ENCODE measurements at places on chromosomes 6 and 20.

DNA sequence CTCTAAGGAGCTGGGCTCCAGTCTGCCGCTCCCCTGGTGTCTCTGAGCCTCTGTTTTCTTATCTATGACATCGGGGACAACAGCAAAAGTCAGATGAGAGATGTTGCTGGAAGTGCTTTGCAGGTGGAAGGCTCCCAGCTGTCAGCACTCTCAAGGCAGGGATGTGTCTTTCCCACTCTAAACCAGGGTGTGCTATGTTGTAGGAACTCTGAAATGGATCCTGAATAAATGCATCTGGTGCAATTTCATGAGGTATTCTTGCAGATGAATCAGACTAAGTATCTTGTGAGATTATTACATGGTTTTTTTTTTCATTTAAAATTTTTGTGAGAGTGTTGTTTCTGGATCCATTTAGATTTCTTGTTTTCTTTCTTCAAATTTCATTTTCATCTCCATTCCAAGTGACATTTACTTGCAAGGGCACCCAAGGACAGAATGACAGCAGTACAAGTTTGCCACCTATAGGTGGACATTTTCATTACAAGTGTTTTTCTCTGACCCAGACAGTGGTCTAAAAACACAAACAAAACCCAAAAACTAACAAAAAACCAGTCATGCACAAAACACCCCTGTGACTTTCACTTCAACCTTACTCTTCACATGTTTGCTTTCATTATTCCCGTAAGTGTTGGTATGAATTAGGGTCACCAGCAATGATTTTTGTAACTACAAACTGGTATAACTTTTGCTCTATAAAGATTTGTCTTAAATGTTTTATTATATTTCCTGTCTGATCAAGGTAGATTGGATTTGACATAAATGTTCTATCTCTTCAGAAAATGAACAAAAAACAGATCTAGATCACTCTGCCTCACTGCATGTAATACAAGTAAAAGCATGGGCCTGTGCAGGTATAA, 14.7 kb upstream of the SIM1 start:
- no peak for DNase-seq

- DNase-seq, result no peak
Measured at GRCh38 chr20:50333131-50333670, 142.6 kb downstream of the CEBPB start.

GRCh38 chr6:73503027-73503772, 17.6 kb downstream of the EEF1A1 start:
- no peak for DNase-seq

- no peak for DNase-seq
Measured at GRCh38 chr20:53580376-53581111, 13.1 kb downstream of the ZNF217 start.

DNA sequence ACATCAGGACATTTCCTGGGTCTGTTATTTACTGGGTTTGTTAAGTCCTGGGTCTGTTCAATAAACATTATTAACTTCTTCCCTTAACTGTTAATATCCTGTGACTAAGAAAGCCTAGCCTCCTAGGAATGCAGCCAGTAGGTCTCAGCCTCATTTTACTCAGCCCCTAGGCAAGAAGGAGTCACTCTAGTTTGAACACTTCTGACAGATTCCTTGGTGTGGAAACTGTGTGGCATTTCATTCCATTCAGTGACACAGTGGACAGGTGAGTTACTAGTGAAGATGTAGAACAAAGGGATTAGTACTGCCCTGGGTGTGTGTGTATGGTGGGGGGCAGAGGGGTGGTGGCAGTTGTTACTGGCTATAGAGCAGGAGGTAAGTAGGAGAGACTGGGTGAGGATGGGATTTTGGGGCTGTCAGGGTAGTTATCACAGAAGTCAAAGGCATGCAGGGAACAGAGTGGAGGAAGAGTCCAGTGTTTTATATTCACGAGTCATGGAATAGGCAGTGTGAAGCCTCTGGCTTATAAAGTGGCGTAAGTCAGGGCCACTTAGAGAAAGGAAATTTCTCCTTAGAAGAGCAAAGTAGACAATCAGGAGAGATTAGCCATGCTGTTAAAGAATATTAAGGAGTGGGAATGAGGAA, 28.4 kb downstream of the RNF182 start:
- no peak for DNase-seq

DNA sequence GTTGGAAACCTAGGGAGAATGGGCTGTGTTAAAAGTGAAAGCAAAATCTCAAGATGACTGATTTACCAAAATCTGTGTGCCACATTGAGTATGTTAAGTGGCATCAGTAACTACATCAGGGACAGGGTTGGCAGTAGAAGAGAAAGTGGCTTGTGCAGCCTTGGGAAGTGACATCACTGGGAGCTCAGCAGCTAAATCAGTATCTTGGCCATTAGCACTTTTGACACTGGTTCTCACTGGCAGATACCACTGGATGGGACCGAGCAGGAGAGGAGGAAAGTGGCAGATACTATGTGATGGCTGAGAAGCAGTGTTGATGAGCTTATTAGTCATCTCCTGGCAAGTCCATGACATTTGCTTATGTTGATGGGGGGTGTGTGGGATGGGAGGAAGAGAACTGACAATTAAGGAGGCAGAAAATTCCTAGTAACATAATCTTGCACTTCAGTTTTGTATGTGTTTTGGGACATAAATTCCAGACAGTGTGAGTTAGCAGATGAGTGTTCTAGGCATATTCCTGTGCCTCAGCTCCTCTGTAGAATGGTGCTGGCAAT, 322.2 kb downstream of the SOX4 start:
- no peak for DNase-seq

GRCh38 chr6:146041282-146041681, 12.4 kb downstream of the GRM1 start:
- DNase-seq, result no peak

GRCh38 chr6:13267142-13267651, 61.1 kb downstream of the TBC1D7 start:
- no peak for DNase-seq

DNA sequence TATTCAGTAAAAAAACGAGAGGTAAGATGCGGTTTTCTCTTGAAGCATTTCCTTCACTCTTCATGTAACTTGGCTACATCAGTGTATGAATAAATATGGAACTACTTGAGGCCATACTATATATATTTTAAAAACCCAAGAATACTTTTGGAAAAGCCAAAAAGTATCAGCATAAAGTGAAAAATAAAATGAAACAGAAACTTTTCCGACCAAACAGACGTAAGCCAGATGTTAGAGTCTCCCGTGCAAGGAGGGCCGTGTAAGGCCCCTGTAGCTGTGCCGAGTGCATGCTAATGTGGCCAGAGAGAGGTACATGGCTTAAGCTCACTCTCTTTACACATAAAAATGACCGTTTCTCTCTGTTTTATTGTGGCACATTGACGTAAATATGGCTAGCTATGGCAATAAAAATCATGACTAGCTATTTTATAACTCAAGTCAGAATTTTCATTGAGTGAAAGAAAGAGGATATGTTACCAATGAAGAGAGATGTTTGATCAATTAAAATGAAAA, 140.1 kb upstream of the GMDS start:
- DNase-seq, result no peak

DNA sequence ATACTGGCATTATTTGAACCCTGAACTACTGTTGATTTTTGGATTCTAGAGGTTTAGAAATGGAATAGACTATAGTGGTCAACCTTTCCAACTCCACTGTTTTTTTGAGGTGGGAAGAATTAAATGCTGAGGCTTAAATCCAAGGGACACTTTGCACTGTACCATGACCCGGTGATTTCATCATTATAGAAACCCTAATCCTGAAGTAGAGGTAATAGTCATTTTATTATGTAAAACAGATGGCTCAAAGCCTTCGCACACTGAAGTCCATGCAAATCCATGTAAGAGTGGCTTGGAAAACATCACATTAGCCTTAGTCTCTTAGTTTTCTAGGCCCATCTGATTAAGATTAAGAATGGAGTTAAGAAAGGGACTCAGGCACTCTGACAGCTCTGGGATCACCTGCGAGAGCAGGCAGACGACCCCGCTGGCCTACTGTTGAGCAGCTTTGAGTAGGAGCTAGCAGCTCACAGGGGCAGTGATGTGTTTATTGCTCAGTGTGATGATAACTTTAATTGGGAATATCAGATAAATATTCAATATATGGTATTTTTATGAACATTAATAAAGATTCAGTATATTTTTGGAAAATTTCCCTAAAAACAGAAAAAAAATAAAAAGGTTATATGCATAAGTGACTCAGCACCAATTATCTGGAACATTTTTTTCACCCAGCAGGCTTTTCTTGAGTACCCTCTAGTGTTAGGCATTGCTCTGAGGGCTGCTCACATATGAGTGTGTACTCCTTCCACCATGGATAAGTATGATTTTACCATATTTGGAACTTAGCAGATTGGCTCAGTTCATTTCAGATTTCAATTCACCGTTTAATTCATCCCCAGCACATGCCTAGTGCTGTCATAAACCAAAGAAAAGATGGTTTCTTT, 13.4 kb downstream of the SLX4IP start:
- no peak for DNase-seq

DNA sequence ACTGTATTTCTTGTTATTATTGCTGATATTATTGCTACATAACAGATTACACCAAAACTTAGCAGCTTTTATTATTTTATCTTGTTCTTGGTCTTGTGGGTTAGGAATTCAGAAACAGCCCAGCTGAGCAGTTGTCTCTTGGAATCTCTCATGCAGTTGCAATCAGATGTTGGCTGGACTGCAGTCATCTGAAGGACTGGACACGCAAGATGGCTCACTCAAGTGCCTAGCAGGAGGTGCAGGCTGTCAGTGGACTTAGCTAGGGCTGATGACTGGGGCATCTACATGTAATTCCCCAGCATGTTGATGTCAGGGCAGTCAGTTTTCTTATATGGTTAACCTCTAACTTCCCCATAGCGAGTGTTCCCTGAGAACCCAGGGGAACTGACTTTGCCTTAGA, 128.6 kb upstream of the PLCB4 start:
- DNase-seq, result no peak

DNA sequence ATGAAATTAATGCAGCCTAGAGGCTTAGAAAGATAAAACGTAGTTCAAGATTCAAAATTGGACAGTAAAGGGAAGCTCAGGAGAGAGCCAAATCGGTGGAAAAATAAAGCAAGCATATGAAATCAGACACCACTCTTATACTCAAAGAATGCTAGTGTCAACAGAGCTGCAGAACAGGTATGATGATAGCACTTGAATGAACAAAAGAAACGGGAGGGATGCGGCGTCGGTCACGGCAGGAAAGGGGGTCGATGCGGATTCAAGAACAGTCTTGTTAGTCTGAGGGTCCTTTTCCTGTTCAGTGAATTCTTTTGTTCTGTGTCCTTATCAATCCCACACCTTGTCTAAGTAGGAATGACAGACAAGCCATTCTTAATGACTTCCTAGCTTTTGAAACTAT, 114.4 kb downstream of the FOXC1 start:
- no peak for DNase-seq

DNA sequence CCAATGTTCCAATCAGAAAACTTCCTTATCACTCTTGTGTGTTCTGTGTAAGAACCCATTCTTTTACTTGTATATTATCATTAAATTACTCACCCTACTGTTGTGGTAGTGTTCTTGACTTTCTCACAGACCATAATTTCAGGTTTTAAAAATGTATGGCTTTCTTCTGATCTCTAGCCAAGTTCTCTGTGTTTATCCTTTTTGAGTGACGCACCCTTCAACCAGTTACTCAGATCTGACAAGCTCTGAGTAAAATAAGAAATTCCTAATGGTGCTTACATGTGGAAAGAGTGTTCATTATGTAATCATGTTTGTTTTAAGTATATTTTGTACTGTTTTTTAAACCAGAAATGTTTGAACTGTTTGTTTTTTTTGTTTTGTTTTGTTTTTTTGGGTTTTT, 11.0 kb downstream of the TBPL1 start:
- DNase-seq, result no peak

DNA sequence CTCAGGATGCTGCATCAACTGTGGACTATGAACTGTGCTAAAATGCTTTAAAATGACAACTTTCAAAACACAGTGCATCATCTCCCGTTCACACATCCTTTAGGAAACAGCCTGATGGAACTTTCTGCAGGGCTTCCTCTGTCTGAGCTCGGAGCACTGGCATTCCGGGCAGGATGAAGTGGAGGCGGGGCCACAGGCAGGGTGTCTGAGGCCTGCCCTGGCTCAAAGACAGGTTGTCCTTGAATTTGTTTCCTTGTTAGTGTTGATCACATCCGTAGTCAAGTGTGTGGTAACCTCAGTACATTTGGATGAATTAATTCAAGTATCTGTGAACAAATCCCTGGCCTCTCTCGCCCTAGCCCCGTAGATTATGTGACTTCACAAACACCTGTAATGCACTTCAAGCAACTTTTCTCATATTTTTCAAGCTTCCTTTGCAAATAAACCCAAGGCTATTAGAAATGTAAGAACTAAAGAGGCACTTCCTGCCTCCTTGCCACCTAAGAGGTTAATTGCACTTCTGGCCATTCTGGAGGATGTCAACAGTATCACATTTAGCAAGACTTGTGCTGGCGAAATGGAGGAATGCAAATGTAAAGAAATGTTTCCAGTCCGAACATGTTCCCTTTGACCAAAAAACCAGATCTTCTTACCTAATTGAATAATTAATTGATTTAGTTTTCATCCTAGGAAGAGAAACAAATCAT, 3.1 kb downstream of the CD93 start:
- DNase-seq, result no peak

GRCh38 chr6:21134356-21134755, 459.2 kb upstream of the SOX4 start:
- DNase-seq, result no peak

GRCh38 chr6:52103623-52104022, 16.2 kb upstream of the PKHD1 start:
- no peak for DNase-seq

DNA sequence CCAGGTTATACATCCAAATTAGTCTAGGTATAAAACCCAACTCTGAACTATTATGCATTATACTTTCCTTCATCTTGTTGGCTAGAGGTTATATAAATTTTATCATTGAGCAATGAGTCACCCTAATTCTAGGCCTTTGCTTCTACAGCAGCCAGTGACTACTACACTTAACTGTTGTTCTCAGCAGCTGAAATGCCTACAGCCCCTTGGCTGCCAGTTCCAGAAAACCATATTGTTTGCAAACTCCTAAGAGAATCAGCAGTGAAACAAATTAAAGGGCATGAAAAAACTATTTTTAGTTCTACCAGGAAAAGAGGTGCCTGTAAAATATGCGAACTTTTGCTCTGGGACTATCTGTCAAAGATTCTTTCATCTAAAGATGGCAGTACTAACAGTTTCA, 292.8 kb downstream of the FRK start:
- DNase-seq, result no peak

DNA sequence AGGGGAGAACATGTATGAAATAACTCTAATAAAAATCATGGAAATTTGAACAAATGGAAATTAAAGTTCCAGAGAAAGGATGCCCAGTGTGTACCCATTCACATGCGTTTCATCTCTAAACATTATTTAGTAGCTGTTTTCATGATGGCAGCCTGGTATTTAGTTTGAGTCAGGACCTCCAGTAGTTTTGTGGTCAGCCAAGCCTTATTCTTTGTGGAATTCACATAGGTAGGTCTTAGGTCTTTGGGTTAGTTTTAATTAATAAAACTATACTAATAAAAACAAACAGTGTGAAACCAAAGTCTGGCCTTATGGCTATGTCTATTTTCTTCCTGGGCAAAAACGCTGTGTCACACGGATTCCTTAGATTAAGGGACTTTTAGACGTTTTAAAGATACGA, 137.8 kb downstream of the FOXC1 start:
- no peak for DNase-seq

- no peak for DNase-seq
Measured at GRCh38 chr20:25297141-25297905, 49.4 kb downstream of the PYGB start.

- DNase-seq, result no peak
Measured at GRCh38 chr6:157621406-157621805, 201.6 kb upstream of the SNX9 start.

Data from stimulated activated CD8-positive, alpha-beta memory T cell treated with anti-CD3 and anti-CD28 coated beads, Interleukin-4, amount 100 ng/mL, for 1 hour (primary cell).